CD4-positive, alpha-beta T cell treated with Interleukin-4 for 4 hours (primary cell): ENCODE measurements at places on chromosomes 3 and 15.

DNA sequence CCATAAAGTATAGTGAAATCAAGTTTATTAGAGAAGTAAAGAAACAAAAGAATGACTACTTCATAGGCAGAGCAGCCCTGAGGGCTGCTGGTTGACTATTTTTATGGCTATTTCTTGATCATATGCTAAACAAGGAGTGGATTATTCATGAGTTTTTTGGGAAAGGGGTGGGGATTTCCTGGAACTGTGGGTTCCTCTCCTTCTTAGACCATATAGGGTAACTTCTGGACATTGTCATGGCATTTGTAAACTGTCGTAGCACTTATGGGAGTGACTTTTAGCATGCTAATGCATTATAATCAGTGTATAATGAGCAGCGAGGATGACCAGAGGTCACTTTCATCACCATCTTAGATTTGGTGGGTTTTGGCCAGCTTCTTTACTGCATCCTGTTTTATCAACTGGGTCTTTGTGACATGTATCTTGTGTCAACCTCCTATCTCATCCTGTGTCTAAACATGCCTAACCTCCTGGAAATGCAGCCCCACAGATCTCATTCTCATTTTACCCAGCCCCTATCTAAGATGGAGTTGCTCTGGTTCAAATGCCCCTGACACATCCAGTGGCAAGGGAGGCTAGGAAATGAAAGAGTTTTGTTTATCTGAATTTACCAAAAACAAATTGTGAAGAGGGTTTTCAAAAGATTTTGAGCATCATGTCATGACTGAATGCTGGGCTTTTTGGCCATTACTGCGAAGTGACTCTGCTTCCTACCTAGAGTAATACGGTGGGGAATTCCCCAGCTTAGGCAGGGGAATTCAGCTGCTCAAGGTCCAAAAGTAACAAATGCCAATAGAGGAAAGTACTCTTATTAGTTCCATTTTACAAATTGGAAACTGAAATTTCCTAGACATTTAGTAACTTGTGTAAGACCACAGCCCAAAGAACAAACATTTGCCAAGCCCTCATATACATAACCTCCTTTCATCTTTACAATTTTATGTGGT, 6.2 kb upstream of the SPSB4 start:
- DNase-seq = no peak

DNA sequence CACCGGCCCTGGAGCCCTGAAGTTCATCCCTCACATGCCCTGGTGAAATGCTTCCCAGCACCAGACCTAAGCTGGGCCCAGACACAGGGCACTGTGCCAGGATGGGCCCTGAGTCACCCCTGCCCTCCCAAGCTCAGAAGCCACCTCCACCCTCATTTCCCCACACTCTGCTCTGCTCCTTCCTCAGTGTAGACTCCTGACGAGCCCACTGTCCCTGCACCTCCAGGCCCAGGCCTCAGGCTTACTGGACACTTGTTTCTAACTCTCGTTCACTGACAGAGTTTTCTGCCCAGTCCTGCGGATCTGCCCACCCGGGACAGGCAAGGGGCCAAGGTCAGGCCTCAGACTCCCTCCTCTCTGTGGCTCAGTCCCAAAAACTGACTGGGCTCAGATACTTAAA, 112.6 kb upstream of the RNF7 start:
- no peak for DNase-seq

- DNase-seq = no peak
These were observed 61.9 kb downstream of the CGGBP1 start for GRCh38 chr3:87996882-87997281.

DNA sequence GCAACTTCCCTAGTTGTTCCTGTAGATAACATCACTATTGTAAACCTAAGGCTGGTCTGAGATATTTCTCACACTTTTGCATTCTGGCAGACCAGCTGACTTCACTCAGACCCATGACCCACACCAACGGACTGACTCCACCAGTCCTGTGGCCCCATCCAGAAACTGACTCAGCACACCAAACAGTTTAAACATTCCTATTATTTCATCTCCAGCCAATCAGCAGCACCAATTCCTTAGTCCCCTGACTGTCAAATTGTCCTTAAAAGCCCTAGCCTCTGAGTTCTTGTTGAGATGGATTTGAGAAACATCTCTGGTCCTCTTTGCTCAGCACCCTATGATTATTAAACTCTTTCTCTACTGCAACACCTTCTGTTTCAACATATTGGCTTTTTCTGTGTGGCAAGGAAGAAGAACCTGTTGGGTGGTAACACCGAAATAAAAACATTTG, 12.2 kb upstream of the IDH2 start:
- DNase-seq = no peak

GRCh38 chr3:46471371-46471914, 6.7 kb upstream of the LTF start:
- DNase-seq = no peak

DNA sequence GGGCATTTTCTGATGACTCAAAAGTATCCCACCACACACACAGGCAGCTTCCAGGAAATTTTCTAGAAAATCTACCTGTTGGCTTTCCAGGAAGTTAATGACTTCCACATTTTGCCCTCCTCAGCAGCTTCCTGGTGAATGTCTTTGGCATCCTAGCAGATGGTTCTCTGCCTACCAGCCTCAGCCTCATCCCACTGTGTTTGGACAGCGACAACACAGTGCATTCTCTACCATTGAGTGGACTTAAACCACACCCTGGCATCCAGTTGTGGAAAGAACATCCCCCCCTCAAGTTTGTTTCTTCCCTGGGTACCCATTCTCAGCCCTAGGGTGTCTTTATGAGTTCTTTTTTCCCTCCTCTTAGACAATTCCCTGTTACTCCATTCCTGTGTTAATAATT, 50.8 kb upstream of the GADL1 start:
- no peak for DNase-seq

- no peak for DNase-seq
These were observed 319.3 kb upstream of the CFAP20DC start for GRCh38 chr3:59368900-59369675.

- no peak for DNase-seq
These were observed 1178.7 kb upstream of the GBE1 start for GRCh38 chr3:82940124-82940523.

DNA sequence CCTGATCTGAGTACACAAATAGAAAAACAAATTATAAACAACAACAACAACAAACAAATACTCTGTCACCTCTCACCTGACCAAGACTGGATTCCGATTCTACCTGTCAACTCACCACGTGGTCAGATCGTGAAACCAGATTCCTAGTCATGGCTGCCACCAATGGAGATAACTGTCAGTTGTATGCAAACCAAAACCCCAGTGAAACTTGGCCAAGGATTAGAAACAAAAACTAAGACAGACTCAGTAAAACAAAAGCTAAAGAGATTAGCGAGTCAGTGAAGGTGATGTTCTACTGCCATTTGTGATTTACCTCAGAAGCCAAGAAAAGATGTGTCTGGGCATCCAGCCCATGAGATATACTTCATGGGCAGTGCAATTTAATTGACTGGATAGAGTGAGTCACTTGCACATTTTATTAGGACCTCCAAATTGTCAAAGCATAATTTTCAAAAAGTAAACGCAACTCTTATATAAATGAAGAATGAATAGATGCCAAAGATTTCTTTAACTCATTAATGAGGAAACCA, 31.1 kb downstream of the PHLDB2 start:
- no peak for DNase-seq

DNA sequence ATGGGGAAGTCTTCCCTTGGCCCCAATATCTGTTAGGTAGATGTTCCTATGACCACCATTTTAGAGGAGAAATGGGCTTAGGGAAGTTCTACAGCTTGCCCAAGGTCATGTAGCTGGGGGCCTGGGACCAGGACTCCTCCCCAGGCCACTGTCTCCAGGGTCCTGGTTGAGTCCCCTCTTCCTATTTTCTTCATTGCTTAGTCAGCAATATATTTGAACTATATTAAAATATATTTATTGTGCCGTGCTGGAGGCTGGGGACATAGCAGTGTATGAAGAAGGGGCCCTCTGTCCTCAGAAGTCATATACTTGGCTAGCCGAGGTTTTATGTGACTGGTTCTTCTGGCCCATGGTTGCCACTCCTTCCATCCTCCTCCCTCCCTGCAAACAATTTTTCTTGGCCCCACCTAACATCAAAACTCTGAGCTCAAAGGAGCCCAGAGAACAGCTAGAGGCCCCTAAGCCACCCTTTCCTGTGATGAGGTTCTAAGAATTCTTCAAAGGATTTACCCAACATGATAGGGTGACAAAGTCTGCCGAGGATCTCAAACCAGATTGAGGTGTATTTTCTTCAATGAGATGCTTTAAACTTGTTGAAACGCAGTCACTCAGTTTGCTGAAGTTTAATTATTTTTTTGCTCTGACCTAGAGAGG, 121.2 kb upstream of the RASGRP1 start:
- DNase-seq = peak; percentile 91

- DNase-seq = peak; percentile 31
These were observed 1.1 kb downstream of the HHATL start for GRCh38 chr3:42701371-42702065.

DNA sequence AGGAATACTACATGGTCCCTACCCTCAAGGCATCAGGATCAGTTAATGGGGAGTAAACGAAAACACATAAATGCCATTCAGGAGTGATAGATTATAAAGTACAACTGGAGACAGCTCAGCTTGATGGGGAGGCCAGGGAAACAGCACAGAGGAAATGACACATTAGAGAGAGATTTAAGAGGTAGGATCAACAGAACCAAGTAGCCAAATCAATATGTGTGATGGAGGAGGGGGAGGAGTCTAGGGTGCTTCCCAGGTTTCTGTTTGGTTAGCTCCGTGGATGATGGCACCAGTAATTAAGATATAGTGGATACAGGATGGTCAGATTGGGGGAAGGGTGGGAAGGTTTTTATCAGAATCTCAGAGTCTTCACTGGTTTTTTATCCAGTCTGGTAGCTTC, 229.5 kb upstream of the ROPN1 start:
- DNase-seq = no peak

DNA sequence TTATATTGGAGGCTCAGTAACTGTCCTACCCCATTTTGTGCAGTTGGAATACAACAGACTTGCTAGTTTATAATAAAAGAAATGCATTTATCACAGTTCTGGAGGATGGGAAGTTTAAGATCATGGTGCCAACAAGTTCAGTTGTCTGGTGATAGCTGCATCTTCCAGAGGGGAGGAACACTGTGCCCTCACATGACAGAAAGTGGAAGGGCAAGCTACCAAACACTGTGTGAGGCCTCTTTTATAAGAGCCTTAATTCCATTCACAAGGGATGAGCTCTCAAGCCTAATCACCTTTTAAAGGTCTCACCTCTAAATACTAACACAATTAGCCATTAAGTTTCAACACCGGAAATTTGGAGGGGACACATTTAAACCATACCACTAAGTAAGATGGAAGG, 1073.9 kb downstream of the PLOD2 start:
- no peak for DNase-seq

- no peak for DNase-seq
These were observed 228.9 kb downstream of the XXYLT1 start for GRCh38 chr3:195041871-195042742.

DNA sequence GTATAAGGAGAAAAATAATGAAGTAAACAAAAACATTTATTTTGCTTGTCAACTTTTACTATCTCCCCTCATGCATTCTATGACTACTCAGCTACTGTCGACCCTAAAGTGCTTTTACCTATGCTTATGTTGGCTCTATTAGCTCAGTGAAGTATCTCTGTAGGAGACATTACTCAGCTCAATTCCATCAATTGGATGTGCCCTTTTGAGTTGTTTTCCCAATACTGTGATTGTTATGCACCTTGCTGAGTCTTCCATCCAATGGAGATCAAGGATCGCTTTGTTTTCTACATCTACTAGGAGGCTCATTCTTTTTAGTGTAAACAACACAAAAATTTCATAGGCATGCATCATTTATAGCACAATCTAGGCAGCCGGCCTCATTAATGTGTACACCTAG, 403.8 kb upstream of the ARL6 start:
- no peak for DNase-seq

DNA sequence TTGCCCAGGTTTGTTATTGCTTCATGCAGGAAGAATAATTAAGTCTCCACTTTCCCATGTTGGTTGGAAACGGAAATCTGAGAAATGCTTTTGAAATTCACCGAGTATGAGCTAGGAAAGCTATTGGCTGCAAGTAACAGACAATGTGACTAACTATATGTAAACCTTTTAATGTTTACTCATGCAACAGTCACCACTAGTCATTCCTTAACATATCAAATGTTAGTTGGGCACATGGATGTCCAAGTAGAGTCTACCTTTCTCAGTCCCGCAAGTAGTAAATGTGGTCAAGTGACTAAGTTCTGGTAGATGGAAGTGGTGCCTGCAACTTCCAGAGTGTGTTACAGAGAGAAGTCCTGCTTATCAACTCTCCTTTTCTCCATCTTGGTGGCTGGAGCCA, 52.5 kb downstream of the KLF15 start:
- DNase-seq = no peak

- no peak for DNase-seq
These were observed 654.5 kb upstream of the CFAP20DC start for GRCh38 chr3:59704292-59704691.

DNA sequence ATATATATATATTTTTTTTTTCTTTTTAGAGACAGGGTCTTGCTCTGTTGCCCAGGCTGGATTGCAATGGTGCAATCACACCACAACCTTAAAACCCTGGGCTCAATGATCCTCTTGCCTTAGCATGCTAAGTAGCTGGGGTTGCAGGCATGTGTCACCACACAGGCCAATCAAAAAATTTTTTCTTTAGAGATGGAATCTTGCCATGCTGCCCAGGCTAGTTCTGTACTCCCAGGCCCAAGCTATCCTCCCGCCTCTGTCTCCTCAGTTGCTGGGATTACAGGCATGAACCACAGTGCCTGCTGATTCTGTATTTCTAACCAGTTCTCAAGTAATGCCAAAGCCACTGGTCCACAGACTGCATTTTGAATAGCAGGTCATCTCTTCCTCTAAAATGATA, 291.3 kb upstream of the ZPLD1 start:
- no peak for DNase-seq

GRCh38 chr3:58938057-58938456, 111.8 kb downstream of the CFAP20DC start:
- no peak for DNase-seq

GRCh38 chr15:29034593-29035335, 149.0 kb downstream of the APBA2 start:
- DNase-seq = no peak

GRCh38 chr15:43085921-43086320, 19.9 kb downstream of the UBR1 start:
- DNase-seq = no peak
